Dorsolateral prefrontal cortex (tissue), 122 donors: ENCODE measurements at places on chromosomes 2 and 18.

DNA sequence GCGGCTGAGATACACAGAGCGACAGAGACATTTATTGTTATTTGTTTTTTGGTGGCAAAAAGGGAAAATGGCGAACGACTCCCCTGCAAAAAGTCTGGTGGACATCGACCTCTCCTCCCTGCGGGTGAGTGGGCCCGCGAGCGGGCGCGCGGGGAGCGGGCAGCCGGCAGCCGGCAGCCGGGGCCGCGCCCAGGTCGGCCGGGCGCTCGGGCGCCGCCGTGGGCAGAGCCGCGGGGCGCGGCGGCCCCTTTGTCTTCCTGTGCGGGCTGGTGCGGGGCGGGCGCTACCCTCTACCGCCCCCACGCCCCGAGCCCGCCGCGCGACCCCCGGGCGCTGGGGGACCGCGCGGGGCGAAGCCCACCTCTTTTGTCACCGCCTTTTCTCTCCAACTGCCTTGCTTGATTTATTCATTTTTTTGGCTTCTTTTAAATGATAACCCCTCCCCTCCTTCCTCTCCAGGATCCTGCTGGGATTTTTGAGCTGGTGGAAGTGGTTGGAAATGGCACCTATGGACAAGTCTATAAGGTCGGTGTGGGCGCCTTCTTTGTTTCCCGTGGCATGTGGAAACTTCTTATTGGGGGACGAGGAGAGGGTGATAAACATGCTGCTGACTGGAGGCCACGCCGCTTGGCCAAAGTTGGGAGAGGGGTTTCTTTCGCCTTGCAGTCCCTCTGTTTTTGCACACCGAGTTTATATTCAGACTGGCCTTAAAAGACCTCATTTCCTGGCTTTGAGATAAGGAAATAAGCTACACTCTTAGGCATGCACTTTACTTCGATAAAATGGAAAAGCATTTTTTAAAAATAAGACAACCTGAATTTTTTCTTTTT, 722 bp downstream of the MAP4K4 start:
- DNase-seq, result no peak

GRCh38 chr2:239089884-239090283, 242.0 kb downstream of the TWIST2 start:
- DNase-seq, result no peak

- DNase-seq, result no peak
These were observed 11.9 kb downstream of the CIB4 start for GRCh38 chr2:26629346-26629630.

- DNase-seq, result no peak
These were observed 150.7 kb downstream of the GALNT14 start for GRCh38 chr2:30987566-30987965.

- DNase-seq, result no peak
These were observed 36.4 kb downstream of the WDSUB1 start for GRCh38 chr2:159249990-159250715.

DNA sequence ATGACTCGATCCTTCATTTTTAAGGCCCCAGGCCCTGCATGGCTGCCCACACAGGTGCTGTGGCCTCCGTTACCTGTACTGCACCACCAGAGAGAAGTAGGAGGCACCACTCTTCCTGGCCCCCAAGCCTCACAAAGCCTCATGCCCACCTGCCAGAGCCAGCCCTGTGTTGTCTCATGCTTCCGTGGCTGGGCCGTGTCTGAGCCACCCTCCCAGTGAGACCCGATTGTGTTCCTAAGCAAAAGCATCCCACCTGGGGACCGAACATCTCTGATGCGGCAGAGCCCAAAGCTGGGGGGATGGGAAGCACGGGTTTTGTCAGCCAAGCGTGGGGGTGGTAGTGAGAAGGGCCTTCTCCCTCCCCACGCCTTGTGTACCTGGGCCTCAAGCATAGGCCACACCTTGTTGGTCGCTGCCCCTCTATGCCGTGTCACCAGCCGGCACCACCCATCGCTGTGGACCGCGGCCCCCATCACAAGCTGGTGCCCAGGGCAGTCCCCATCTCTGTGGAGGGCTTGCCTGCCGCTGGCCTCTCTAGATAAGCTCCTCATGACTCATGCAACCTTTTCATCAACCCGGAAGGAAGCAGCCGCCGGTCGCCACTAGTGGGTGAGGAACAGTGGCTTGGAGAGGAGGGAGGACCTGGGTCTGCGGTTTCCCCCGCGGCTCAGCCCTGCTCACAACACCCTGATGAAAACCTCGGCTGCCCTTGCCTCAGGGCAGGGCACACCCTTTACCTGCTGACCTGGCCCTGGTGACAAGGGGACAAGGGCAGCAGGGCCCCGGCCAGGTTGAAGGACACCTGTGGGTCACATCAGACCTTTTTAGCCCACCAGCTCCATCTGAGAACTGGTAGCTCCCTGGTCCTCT, 2.7 kb upstream of the RNPEPL1 start:
- DNase-seq, result no peak

- no peak for DNase-seq
These were observed 61.2 kb downstream of the NGEF start for GRCh38 chr2:232951891-232952290.

GRCh38 chr2:182868054-182868796, 1.8 kb upstream of the FRZB start:
- DNase-seq, result no peak

GRCh38 chr2:74849228-74849892, 15.4 kb downstream of the HK2 start:
- DNase-seq, result no peak

DNA sequence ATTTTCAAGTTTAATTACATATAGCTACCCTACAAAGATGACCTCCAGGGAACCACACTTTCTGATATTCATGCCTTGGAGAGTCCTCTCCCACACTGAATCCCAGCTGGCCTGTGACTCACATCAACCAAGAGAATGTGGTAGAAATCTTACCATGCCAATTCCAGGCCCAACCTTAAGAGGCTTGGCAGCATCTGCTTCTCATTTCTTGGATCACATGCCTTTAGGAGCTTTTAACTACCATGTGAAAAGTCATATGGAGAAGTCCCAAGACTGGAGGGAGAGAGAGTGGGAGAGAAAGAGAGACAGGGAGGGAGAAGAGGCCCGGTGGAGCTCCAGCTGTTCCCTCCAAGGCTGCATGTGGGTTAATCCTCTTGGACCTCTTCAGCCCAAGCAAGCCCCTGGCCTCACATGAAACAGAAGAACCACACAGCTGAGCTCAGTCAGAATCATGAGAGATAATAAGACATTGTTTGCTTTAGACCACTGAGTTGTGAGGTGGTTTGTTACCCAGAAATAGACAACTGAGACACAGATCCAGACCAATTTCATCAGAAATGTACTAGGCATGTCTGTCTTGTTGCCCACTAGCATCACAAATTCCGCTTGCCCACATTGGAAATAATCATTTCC, 190.7 kb downstream of the MTCL1 start:
- DNase-seq, result no peak

DNA sequence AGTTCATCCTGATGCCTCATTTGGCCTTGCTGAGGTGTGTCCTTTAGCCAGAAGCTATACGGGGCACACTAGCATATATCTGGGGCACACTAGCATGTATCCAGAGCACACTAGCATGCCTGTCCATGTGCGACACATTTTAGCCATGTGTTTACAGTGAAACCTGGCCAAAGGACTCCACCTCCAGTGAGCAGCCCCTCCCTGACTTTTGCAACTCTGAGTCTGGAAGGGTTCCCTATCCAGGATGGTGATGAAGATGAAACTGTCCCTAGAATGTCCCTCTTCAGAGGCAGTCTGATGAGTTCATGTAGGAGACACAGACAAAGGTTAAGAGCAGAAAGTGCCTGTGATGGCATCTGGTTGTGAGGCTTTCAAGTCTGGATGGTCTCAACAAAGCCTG, 61.4 kb upstream of the LGALSL start:
- no peak for DNase-seq

DNA sequence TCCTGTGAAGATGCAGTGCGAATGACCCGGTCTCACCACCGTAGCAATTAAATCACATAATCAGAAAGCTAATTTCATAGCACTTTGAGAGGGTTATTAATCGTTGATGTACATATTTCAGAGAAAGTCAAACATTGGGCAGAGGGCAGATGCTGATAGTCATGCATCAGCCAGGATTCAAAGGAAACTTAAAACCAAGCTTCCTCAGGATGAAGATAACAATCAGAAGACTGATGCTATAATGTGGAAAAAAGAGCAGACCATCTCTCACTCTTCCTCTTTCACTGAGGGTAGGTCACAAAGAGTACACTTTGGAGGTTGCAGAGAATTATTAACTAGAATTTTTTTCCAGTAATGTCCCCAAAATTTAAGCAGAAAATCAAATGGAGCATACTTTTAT, 1027.7 kb upstream of the ZEB2 start:
- no peak for DNase-seq

GRCh38 chr2:176076796-176077195, 7.0 kb downstream of the EVX2 start:
- DNase-seq, result no peak

- DNase-seq, result no peak
These were observed 63.5 kb upstream of the CTLA4 start for GRCh38 chr2:203804070-203804469.

DNA sequence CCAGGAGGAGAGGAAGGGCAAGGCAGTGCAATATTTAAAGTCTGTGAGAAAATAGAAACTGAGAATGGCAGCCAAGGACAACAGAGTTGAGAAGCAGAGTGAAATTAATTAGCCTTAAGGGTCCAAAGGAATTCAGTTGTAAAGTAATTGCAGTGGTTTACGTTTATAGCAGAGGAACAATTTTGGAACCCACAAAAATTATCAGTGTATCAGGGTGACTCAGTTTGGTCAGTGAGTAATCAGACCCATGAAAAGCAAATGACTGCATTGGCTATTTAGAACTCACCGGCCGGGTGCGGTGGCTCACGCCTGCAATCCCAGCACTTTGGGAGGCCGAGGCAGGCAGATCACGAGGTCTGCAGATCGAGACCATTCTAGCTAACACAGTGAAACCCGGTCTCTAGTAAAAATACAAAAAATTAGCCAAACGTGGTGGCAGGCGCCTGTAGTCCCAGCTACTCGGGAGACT, 245.8 kb upstream of the SLC39A10 start:
- DNase-seq, result no peak

- DNase-seq, result no peak
These were observed 125.5 kb downstream of the ANKRD44 start for GRCh38 chr2:197184959-197185586.

- no peak for DNase-seq
These were observed 10.5 kb upstream of the XRCC5 start for GRCh38 chr2:216098421-216099334.

- no peak for DNase-seq
These were observed 442.3 kb upstream of the HNMT start for GRCh38 chr2:137521653-137522619.

GRCh38 chr2:3490191-3491170, 28.9 kb downstream of the ADI1 start:
- DNase-seq, result no peak

DNA sequence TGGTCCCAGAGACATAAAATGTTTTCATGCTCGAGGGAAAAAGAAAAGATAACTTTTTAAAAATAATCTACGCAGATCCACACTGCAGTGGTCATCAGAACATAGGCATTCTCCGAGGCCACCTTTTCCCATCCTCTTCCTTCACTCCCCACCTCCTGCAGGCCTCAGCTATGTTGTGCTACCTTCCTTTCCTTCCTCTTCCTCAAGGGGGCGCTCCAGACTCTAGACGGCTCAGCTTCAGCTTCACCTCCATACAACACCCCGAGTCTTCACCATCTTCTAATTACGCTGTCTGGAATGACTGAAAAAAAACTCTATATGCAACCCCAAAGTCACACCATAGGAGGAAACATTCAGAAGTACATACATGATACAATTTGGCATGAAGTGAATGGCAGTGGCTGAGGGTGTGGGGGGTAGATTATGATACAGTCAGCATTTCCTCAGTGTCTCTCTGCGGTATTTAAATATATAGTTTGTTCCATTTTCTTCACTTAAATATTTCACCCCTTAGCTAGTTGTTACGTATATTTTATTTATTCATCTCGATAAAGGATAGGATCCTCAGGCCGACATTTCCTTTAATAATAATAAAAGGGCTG, 583.6 kb downstream of the IRS1 start:
- peak; percentile 43 for DNase-seq

DNA sequence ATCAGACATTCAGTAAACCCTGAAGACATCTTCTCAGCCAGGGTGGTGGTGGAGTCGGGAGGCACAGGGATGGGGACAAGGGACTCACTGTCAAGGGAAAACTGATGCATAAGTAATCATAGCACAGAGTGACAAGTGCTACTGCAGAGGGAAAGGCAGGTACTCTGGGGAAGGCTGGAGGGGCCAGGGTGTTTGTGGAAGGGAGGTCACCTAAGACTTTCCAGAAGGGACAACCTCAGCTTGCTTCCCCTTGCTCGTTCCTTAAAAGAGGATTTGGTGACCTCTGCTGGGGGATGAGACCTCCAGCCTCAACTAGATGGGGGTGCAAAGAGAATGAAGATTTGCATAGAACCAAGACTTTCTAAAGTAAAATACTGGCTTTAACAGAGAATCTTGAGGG, 99.5 kb downstream of the SLC4A3 start:
- DNase-seq, result no peak

DNA sequence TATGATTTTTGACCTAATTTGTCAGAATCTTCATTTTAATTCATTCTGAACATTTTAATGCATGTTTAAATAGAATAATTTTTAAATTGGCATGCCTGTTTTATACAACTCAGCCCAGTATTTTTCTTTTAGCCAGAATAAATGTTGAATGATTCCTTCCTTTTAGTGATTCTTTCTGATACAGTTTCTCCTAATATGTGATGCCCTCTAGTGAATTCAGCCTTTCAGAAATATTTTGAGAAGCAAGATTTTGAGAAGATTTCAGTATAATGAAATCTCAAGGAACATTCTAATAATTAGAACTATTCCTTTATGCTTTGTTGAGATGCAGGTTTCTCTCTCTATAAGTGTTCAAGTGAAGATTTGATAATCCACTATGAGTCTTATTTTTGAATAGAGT, 28.5 kb downstream of the LCLAT1 start:
- DNase-seq, result no peak

DNA sequence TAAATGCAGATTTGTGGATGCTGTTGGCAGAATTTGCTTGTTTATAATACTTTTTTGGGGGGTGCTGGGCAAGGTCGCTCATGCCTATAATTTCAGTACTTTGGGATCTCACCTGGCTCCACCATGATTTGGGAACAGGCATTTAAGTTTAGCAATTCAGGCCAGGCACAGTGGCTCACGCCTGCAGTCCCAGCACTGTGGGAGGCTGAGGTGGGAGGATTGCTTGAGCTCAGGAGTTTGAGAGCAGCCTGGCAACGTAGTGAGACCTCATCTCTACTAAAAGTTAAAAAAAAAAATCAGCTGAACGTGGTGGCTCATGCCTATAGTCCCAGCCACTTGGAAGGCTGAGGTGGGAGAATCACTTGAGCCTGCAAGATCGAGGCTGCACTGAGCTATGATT, 20.7 kb downstream of the TANC1 start:
- no peak for DNase-seq

DNA sequence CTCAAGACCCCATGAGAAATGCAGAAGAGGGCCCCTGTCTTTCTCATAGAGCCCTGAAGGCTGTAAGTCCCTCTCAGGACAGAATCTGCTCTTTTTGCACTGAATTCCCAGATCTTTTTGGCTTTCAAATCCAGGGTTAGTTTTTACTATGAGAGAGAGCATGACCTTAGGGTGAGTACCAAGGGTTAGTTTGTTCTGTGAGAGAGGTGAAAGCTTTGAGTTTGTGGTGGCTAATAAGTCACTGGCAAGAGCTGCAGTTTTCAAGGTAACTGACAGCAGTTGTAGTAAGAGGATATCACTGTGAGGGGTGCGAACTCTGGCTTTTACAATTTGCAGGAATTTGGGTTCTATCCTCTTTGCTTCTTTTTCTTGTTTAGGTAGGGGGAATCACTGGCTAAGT, 248.4 kb upstream of the KCNH7 start:
- DNase-seq, result no peak
